Dermis microvascular lymphatic vessel endothelial cell (primary cell): ENCODE measurements at places on chromosomes 2 and 18.
A peak's percentile ranks its signal among the peaks of the same experiment; 100 is the strongest.

GRCh38 chr2:218899147-218899546 is 18.5 kb downstream of the WNT10A start:
- DNase-seq: no peak

GRCh38 chr2:17191223-17191622 is 327.0 kb downstream of the RAD51AP2 start:
- no peak for DNase-seq

GRCh38 chr2:201185863-201186262 is 2.9 kb downstream of the CASP10 start:
- no peak for DNase-seq

- DNase-seq: no peak
Measured at GRCh38 chr2:106695919-106696318, 190.0 kb downstream of the ST6GAL2 start.

GRCh38 chr2:189791338-189792042 is 7.2 kb downstream of the PMS1 start:
- DNase-seq: no peak

- no peak for DNase-seq
Measured at GRCh38 chr2:236162882-236163470, 5.2 kb downstream of the GBX2 start.

DNA sequence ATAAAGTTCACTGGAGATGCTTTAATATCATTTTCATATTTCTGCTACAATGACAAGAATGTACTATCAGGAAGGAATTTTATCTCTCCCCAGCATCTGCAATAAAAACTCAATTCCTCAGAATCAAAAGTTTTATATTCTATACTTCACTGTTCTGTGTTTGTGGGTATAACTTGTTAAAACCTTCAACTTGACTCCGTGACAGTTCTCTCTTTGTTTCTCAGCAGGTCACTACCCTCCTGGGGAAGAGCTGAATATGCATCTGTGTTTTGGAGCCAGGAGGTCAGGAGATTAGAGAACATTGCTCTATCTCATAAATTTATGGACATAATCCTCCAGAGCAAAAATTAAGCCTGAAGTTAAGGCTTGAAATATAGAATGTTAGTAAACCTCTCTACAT is 411.4 kb downstream of the TRIB2 start:
- no peak for DNase-seq

DNA sequence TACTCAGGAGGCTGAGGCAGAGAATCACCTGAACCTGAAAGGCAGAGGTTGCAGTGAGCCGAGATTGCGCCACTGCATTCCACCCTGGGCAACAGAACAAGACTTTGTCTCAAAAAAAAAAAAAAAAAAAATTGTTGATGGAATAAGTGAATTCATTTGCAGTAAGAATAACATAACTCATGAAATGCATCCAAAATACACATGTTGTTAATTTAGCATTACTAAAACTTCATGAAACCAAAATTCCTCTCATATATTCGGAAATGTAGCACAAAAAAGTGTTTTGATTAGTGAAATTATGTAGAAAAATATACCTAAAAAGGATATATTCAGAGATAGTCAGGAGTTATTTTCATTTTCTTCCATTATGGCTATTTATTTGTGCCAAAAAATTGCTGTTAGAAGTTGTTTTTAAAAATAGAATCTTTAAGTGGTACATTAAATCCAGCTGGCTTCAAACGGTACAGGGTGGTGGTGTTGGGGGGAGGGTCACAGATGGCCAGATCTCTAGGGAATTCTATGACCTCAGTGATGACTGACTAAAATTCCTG is 78.2 kb upstream of the UGP2 start:
- peak; percentile 15 for DNase-seq

DNA sequence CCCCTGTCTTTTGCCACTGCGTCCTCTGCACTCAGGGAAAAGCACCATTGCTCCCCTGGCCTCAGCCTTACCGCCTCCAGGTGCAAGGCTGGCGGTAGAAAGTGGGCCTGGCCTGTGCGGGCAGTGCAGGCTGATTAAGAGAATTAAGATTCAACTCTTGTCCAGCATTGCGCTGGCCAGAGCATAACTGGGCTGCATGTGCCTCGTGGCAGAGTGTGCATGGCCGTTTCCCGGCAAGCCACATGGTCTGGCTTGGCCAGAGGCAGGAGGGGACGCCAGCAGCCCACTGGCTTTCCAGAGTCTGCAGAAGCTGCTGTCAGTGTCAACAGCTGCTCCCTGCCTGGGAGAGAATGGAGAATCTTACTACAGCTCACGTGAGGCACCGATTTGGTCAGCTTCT is 12.3 kb downstream of the NTSR2 start:
- DNase-seq: no peak

DNA sequence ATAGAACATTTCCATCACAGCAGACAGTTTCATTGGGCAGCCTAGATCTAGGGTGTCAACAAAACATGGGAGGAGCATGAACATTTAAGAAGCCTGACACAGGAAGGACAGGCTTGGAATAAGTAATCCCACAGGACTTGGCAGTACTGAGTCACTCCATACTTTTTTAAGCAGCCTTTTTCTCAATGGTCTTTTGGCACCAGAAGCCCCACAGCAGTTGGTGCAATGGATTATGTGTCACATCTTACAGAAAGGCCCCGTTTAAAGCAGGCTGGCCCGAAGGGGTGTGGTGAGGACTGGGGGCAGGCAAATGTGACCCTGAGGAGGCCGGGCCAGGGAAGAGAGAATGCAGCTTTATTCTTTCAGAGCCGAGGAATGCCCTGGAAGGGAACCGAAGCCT is 26.6 kb downstream of the SPTBN1 start:
- DNase-seq: peak; percentile 52

DNA sequence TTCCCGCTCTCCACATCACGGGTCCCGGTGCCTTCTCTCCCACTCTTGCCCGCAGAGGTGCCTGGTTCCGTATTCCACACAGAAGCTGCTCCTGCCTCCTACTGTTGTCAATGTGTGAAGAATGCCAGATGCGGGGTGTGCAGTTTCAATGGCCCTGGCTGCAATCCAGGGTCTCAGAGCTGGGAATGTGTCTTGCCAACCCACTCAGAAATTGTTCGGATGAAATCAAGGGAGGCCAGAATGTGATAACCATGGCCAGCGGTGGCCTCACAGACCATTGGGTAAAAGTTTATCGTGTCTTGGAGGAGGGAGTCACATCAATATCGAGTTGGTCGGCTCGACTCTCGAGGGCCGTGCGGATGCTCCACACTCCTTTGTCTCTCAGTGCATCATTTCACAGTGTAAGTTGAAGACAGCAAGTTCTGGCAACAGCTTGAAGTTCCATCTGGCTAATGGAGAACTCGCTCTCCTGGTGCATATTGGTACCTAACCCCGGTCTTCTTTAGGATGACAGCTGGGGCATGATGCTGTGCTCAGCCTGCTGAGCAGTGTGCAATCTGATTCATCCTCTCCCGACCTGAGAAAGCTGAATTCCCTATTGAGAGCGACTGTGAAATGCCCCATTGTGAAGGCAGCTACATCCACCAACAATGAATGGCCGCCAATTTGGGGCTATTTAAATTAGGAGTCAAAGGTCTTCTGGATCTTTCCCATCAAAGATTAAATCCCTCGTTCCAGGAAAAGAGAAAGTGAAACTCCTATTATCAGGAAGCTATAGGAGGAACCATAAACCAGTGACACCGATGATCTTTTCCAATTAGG is 389.0 kb downstream of the SOX11 start:
- DNase-seq: no peak

DNA sequence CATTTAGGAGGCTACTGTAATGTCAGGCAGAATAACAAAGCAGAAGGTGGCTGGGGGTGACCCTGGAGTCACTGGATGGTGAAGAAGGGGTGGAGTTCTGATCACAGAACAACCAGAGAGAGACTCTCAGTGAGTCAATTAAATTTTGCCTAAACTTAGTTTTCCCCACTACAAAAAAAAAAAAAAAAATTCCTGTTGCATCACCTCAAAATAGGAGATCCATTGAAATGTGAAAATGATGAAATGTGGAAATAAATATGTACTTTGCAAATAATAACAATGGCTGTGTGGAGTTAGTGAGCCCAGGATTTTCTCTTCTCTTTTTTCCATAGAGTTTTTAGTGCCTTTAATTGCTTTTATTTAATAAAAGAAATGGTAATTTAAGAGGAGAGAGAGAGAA is 165.5 kb downstream of the GFPT1 start:
- DNase-seq: no peak

DNA sequence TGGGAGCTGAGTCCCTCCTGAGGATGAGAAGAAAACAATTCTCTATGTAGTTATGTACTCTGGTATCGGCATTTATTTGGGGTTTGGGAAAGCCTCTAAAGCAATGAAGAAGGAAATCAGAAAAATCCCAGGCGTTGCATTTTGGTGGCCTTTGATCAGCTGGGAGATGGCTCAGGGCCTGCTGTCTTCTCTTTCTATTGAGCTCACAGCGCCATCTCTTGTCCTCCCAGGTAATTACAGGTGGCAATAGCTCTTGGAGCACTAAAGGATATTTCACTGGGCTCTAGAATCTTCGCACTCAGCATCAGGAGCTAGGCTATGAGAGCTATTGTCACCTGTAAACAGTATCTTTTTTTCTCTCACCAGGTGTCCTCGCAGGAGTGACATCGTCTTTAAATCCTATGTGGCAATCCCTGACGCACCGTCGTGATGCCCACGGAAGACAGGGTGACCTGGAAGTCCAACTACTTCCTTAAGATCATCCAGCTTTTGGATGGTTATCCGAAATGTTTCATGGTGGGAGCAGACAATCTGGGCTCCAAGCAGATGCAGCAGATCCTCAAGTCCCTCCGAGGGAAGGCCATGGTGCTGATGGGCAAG is 76.1 kb upstream of the PMAIP1 start:
- DNase-seq: peak; percentile 46

DNA sequence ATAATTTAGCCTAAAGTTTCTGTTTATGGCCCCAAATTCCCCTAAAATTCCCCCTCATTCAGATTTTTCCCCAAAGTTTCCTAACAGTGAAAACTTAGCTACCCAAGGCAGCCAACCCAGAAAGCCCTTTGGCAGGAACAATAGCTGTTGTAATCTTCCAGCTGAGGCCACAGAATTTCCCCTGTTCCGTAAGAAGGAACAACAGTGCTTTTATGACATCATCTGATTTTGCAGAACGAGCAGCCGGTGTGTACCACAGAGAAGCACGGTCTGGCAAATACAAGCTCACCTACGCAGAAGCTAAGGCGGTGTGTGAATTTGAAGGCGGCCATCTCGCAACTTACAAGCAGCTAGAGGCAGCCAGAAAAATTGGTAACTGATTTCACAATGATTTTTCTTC is 6.3 kb downstream of the TNFAIP6 start:
- peak; percentile 14 for DNase-seq

DNA sequence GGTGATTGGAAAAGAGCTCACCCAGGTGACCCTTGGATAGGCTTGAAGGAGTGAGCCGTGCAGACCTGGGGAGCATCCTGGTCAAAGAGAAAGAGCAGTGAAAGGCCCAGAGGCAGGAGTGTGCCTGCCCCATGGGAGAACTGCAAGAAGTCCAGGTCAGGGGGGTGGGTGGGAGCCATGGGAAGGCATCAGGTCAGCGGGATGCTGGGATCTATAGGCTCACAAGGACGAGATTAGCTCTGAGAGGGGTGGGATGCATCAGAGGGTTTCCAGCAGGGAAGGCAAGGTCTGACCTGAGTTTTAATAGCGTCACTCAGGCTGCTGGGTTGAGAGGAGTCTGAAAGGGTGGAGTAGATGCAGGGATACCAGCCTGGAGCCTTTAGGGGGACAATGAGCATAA is 158.6 kb downstream of the SMAD7 start:
- DNase-seq: no peak

- DNase-seq: no peak
Measured at GRCh38 chr2:104861351-104862057, 7.6 kb downstream of the POU3F3 start.

DNA sequence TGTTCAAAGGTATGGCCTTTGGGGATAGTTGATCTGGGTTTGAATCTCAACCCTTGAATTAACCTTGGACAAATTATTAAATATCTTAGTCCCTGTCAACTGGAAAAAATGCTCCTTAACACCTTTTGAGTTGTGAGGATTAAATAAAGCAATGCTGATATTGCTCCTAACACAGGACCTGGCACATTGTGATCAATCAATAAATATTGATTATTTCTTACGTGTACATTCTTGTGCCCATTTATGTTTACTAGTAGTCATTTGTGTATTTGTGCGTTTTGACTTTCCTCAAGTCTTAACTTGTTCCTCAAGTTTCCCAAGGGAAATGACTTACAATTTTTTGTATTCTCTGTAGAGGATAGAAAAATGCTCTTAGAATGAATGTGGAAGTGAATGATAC is 19.6 kb upstream of the FIGN start:
- DNase-seq: no peak

- DNase-seq: no peak
Measured at GRCh38 chr2:21353879-21354679, 230.3 kb downstream of the TDRD15 start.

GRCh38 chr2:84299211-84299775 is 159.8 kb downstream of the SUCLG1 start:
- DNase-seq: no peak

DNA sequence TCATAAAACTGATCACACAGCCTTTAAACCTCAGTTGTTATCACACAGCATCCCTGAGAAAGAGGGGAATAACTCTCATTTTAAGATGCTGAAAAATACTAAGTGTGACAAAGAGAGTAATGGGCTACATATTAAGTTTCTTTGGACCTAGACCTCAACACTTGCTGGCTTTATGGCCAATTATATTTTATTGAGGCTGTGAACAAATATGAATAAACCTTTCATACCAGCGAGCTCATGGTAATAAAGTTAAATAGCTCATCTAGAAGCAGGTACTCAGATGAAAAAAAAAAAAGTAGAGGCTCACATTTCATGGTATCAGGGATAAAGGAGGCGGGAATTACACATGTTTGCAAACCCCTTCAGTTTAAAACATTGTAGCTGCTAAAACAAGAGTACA is 75.7 kb downstream of the DOCK10 start:
- DNase-seq: no peak

- no peak for DNase-seq
Measured at GRCh38 chr2:56615760-56616159, 432.0 kb downstream of the CCDC85A start.

DNA sequence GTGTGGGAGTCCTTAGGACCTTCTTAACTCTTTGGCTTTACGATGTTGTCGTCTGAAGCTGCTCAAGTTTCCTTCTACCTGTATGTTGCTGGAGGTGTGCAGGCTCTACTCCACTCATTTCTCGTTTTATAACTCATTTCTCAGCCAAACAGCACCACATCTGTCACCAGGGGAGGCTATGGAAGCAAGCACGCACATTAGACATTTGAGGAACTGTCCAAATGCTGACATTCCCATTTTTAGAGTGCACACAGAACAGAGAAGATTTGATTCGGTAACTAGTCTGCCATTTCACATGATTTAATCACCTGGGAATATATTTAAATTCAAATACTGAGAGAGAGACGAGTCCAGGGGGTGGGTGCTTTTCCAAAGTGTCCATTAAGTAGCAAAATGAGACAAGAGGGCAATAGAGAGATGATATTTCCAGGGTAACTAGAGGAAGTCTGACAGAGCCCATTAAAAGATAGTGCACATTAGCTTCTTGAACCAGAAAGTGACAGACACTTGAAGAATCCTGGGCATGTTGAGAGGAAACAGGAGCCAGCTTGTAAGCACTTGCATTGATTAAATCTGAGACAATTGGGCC is 793.3 kb downstream of the TDRD15 start:
- no peak for DNase-seq
